ENCODE measurements at places on chromosomes 1 and 21. TPM values are rescaled to one million over a fixed set of nuclear protein-coding genes. Genes with fewer than 3 reads are reported as not detected.

DNA sequence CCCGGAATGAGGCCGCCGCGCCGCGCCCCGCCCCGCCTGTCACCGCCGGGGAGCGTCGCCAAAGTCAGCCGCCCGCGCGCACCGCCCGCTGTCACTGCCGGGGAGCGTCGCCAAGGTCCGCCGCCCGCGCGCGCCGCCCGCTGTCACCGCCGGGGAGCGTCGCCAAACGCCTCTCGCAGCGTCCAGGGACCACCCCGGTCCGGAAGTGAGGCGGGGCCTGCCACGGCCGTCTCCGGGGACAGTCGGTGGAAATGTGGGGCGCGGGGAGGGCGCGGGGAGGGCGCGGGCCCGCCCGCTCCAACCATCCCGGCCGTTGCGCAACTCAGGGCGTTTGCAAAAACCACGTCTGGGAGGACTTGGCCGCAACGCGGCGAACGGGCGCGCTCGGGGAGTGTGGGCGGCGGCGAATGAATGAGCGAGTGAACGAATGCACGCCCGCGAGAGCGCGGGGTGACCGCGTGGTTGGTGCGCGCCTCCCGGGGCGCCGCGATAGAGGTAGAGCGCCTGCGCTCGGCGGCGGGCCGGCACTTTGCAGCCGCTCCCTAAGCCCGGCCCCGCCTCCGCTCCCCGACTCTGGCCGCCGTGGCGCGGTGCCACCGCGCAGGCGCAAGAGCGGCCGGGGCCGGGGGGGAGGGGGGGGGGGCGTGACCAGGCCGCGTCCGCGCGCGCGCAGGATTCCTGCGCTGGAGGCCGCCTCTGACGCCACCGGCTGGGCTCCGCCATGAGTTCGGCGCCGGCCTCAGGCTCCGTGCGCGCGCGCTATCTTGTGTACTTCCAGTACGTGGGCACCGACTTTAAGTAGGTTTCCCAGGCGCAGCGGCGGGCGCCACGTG lies at the start of the genes ACAP3 and PUSL1:
TSS of gene ACAP3 (minus strand) at position 8 of the 833 bp plus-strand sequence. CDS start 115 bp downstream, outside the sequence.
TSS of gene PUSL1 (plus strand) at position 675 of the 833 bp plus-strand sequence. CDS start at position 722, 47 bp downstream.
- DNase-seq = peak; percentile 90

- DNase-seq = no peak
Observed at GRCh38 chr1:54839824-54840223, 38.7 kb upstream of the TTC22 start.

GRCh38 chr1:198108636-198109370 lies 48.0 kb upstream of the NEK7 start:
- DNase-seq = no peak

DNA sequence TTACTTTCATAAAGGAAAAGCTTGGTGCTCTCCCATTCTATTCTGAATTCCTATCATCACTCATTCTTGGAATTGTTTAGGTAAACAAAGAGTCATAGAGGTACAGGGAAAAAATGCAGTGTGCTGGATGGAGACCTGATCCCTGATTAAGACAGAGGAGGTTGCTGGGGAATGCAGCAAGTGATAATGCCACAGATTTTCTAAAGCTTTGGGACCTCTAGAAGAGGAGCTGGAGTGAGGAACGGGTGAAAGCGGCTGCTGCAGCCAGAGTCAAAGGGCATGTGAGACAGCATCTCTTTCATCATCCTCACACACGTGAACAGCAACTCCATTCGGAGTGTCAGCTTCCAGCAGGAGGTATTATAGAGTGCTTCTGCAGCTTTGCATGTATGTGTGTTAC lies 54.9 kb upstream of the DIPK1A start:
- no peak for DNase-seq

Gene SMPDL3B
- 0.76 TPM for total RNA-seq
